ENCODE measurements at places on chromosomes 1 and 21. TPM values are rescaled to one million over a fixed set of nuclear protein-coding genes. Genes with fewer than 3 reads are reported as not detected.
A peak's percentile ranks its signal among the peaks of the same experiment; 100 is the strongest.

The APCS gene
- polyA plus RNA-seq, result not detected

The TSSK3 gene
- 3.6 TPM for polyA plus RNA-seq

- DNase-seq, result no peak
Observed at GRCh38 chr1:5597991-5598823, 394.0 kb downstream of the NPHP4 start.

The DNALI1 gene
- 70.2 TPM for polyA plus RNA-seq

DNA sequence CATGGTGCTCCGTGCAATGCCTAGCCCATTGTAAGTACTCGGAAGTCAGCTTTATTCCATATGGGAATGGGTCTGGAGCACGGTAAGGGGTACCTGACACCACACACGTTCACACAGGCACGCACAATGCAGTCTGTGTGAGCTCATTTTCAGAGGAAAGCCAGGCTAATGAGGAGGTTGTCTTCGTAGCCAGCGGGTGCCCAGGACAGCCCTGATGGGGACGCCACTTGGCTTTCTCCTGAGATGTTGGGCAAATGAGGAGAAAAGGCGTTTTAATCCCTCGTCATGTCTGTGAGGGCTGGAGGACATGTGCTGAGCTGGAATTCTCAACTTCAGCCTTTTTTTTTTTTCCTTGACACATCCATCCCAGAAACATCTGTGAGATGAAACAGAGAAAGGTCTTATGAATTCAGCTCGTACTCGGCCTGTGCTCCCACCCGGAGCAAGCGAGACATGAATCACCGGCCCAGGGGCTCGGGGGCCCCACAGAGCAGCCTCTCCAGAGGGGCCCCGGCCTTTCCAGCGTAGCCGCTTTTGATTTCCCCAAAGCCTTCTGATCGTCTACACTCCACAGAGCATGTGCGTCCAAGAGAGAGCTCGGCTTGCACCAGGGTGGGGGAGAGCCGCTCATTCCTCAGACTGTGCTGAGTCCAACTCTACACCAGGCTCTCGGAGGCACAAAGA is 125.1 kb downstream of the EPHB2 start:
- DNase-seq, result no peak

DNA sequence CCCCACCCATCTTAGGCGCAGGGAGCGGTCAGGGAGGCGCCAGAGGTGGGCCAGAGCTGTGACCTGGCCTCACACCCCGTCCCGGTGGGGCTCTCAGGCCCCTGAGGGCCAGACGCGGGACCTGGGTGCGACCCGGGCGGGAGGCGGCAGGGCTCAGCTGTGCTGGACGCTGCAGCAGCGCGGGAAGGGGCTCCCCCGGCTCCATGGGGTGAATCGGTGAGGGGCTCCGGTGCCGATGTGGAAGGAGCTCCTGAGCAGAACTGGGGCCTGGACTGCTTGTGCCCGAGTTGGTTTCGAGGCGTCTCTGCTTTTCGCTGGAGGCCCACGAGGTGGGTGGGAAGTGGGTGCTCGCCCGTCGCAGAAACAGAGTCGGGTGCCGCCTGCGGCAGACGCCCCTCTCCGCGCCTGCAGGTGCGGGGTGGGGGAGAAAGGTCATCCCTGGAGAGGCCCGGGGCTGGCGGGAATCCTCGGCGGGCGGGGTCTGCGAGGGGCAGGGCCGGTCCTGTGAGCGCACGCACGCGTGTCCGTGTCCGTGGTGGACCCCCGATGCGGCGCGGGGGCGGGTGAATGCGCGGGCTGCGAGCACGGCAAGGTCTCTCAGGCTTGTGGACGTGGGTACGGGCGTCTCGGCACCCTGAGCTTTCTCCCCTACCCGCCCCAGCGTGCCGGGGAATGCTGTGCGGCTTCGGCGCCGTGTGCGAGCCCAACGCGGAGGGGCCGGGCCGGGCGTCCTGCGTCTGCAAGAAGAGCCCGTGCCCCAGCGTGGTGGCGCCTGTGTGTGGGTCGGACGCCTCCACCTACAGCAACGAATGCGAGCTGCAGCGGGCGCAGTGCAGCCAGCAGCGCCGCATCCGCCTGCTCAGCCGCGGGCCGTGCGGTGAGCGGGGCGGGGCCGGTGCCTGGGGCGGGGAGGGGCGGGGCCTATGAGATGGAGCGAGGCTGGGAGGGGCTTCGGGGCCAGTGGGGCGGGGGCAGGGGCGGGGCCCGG is 20.4 kb downstream of the AGRN start:
- peak; percentile 72 for DNase-seq

GRCh38 chr1:44822981-44823451 is 14.7 kb downstream of the BTBD19 start:
- no peak for DNase-seq

GRCh38 chr1:29368936-29369932 is 132.9 kb downstream of the PTPRU start:
- no peak for DNase-seq

DNA sequence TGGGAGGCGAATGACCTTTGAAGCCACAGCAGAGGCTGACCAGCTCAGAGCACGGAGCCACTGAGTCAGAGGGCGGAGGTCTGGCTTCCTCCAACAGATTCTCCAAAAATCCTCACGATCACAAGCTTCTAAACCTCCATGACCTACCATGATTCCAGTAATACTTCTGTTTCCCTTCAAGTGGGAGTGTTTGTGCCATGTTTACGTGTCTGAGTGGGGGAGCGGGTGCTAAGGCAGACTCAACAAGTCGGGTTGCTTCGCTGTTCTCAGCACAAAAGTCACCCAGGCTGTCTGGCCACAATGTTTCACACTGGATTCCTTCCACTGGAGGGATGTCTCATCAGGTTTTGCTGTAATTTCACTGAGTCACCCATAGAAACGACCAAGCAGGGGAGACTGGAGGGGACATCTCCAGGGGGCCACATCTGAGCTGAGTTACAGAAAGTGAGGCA is 86.2 kb downstream of the SLC66A1 start:
- no peak for DNase-seq

- no peak for DNase-seq
Observed at GRCh38 chr1:160547422-160547821, 24.4 kb upstream of the SLAMF6 start.

The LCE1E gene
- polyA plus RNA-seq, result not detected

DNA sequence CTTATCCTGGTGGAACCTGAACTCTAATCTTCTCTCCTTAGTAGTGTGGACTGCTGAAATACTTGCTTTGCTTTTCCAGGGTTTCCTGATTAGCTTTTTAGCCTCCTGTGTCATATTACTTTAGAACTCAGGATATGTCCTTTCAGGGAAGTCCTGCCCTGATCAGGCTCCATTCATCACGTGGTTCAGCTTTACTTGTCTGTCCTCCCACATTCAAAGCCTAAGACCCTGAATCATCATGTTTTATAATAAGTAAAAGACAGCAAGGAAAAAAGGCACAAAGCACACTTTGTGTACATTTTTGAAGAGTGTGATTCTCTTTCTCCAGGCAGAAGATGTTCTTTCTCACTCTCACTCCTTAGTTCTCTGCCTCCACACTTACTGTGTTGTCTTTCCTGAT is 70.6 kb downstream of the PATJ start:
- DNase-seq, result no peak

The OR2T29 gene
- not detected for polyA plus RNA-seq

GRCh38 chr1:1606232-1606631 is 6.3 kb upstream of the FNDC10 start:
- no peak for DNase-seq

The CELA3A gene
- polyA plus RNA-seq, result not detected

- no peak for DNase-seq
Observed at GRCh38 chr1:2981981-2982614, 39.2 kb upstream of the ACTRT2 start.

The S100A10 gene
- 211 TPM for polyA plus RNA-seq
